Activated CD4-positive, alpha-beta T cell treated with anti-CD3 and anti-CD28 coated beads, Interleukin-2, amount 50 U/mL, for 1 hour (primary cell): ENCODE measurements at places on chromosomes 2 and 18.
A peak's percentile ranks its signal among the peaks of the same experiment; 100 is the strongest.

DNA sequence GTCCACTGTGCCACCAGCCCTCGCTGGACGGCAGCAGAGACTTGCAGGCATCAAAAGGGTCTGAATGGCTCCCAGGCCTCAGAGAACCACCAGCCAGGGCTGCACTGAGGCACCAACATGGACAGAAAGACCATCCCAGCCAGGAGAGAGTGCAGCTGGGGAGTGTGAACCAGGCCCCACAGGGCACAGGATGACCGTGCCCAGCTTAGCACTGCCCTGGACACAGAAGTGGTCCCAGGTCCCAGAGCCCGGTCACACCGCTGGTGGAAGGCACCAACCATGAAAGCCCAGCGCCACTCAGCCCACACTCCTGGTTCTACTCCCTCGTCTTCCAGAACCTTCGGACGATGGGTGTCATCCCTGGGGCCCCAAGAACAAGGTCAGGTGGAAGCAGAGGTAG, 20.5 kb downstream of the AQP12A start:
- no peak for DNase-seq

DNA sequence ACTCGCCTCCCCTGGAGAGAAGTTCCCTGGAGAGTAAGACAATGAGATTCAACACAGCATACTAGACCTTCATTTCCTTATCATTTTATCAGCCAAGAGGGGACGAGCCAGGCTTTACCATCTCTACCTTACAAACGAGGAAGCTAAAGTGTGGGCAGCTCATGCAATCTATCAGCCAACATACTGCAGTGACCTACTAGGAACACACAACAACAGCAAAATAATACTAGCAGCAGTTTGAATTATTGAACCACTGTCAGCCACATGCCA, 60.0 kb upstream of the TEX51 start:
- DNase-seq: no peak

- DNase-seq: no peak
Observed at GRCh38 chr2:12196495-12196894, 450.1 kb downstream of the LPIN1 start.

DNA sequence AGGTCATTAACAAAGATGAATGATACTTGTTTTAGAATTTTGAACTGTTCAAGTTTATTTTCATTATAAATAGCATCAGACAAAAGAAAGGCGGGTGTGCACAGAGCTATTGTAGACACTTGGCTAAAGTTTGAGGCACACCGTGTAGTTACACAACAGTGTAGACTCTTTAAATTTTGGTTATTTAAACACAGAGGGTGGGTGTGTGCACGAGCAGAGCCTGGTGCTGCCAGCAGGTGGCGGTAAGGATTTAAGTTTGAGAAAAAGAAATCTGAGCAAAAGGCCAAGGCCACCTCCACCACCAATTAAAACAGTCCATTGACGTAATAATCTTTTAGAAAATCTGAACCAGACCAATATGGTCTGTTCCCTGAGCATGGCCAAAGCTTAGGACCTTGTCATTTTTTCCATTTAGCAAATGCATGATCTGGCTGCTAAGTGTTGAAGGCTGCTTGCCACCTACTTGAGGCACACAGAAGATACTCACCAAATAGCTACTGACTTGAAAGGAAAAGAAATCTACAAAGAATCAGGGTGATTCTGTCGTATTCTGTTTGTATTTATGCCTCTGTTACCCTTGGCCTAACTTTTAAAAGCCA, 14.3 kb downstream of the COPS7B start:
- peak; percentile 39 for DNase-seq

DNA sequence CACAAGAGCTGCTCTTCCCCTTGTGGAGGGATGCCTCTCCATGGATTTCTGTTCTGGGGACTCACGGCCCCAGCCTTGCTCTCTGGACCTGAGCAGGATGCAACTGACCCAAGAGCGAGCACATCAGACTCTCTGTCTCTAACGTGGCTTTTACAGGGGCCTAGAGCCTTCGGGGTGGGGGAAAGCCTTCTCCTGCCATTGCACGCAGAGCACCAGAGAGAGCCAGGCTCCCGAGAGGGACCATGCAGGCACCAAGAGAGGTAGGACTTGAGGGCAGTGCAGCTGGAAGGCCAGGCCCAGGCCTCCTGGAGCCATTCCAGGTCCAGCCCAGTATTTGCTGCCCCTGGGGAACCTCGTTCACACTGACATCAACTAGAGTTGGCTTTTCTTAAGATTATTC, 475.6 kb upstream of the MYT1L start:
- DNase-seq: no peak

DNA sequence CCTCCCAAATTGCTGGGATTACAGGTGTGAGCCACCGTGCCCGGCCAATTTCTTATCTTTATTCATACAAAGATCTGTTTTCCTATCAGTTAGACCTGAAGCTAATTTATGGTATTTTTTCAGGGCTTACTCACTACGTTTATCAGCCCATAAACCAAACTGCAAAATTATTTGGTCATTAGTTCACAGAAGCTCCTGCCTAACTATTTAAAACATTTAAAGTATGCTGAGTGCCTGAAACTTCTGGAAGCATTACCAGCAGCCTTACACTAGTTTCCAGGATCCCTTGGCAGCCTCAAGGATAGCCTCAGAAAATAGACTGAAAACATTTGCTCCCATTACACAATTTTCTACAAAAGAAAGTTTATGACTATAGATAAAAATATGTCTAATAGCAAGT, 68.8 kb downstream of the GALNT13 start:
- DNase-seq: no peak

- DNase-seq: no peak
Observed at GRCh38 chr2:124526221-124526620, 501.1 kb downstream of the CNTNAP5 start.

GRCh38 chr2:20722592-20723240, 55.8 kb downstream of the GDF7 start:
- no peak for DNase-seq
